ENCODE measurements at places on chromosomes 5 and 9.
A peak's percentile ranks its signal among the peaks of the same experiment; 100 is the strongest.

GRCh38 chr9:89418474-89418845, 79.5 kb downstream of the SEMA4D start:
- no peak for DNase-seq

- no peak for DNase-seq
Measured at GRCh38 chr9:87069690-87070089, 122.4 kb upstream of the GAS1 start.

GRCh38 chr5:159799701-159800100, 116.6 kb upstream of the ADRA1B start:
- no peak for DNase-seq

DNA sequence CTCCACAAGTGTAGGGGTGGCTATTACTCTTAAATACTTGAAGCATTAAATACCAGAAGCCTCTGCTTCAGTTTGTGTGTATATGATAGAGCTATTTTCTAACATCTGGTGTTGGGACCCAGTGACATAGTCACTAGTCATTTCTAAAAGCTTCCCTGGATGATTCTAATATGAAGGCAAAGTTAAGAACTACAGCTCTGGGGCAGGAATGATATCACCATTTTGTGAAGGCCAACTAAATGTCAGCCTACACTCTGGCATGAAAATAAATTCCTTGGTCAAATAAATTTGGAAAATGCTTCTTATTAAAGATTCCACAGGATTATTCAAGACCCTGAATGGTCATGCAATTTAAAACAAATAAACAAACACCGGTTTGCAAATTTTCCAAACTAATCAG, 197.7 kb downstream of the PLK2 start:
- DNase-seq, result no peak

- DNase-seq, result no peak
Measured at GRCh38 chr5:17992291-17992690, 358.0 kb downstream of the TAF11L14 start.

GRCh38 chr5:68251386-68251785, 35.8 kb downstream of the PIK3R1 start:
- peak; percentile 40 for DNase-seq

DNA sequence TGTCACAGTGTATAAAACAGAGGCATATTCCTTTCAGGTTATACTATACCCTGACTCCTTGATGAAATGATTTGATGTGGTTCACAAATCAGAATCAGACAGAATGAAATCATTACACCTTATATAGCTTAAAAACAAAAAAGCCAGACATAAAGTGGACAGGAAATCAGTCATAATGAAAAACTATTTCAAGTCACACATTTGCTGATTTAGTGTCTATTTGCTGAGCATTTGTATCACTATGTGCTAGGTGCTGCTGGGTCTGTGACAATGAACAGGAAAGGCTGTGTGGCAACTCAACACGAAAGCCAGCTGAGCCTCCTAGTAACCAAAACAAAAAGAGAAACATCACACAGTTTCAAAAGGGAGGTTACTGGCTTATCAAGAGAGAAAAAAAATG, 194.0 kb downstream of the EFNA5 start:
- no peak for DNase-seq

DNA sequence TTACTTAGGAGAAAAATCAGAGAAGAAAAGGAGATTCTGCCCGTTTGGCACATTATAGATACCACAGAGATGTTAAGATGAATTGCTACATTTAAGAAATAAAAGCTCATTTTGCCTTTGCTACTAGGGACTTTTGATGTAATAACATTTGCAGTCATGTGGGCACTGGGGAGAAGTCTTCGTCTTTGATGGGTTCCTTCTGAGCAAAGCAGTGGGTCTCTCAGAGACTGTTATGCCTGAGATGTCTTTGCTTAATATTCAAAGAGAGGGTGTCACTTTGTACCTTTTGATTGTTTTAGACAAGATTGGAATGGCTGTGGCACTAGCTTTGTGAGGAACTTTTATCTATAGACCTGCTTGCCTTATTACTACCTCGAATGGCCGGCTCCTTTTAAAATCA, 25.0 kb downstream of the SLC25A25 start:
- no peak for DNase-seq

DNA sequence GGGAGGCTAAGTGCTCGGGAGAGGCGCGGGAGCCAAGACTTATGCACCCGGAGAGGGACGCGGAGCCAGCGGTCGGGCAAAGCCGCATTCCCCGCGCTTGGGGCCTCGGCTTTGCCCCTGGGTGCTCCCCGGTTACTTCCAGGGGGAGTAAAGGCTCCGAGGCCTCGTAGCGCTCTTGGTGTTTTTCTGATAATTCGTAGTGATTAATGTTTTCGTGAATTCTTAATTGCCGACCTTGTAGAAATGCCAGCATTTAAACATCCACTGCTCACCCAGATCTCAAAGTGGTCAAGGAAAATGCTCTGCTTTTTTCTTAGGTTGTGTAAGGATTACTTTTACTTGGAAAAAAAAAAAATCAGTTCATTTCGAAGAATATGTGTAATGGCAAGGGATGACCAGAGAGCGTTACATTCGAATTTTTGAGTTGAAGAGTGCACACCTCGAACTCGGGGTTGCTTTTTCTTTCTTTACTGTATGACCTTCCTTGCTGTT, 654 bp upstream of the TUT7 start:
- peak; percentile 23 for DNase-seq

DNA sequence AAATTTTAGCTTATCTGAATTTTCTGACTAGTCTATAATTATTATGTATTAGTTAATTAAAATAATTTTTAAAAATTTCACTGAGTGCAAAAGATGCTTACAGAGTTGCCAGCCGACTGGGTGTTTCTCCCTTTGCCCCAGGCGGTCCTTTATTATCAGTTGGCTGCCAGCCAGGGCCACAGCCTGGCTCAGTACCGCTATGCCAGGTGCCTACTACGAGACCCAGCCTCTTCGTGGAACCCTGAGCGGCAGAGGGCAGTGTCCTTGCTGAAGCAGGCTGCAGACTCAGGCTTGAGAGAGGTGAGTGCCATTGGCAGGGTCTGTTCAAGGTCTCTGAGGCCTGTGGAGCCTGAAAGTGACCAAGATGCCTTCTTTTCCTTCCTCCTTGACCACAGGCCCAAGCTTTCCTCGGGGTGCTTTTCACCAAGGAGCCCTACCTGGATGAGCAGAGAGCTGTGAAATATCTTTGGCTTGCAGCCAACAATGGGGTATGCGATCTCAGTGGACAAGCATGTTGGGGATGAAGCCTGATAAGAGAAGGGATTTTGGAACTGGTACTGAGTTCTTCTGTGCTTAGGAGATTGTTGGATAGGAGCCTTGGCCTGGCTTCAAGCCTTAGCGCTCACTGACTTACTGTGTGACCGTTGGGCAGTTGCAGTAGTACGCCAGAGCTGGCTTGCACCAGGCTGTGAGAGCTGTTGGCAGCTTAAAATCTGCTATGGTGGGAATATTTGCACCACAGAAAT, 10.6 kb downstream of the DELE1 start:
- no peak for DNase-seq

DNA sequence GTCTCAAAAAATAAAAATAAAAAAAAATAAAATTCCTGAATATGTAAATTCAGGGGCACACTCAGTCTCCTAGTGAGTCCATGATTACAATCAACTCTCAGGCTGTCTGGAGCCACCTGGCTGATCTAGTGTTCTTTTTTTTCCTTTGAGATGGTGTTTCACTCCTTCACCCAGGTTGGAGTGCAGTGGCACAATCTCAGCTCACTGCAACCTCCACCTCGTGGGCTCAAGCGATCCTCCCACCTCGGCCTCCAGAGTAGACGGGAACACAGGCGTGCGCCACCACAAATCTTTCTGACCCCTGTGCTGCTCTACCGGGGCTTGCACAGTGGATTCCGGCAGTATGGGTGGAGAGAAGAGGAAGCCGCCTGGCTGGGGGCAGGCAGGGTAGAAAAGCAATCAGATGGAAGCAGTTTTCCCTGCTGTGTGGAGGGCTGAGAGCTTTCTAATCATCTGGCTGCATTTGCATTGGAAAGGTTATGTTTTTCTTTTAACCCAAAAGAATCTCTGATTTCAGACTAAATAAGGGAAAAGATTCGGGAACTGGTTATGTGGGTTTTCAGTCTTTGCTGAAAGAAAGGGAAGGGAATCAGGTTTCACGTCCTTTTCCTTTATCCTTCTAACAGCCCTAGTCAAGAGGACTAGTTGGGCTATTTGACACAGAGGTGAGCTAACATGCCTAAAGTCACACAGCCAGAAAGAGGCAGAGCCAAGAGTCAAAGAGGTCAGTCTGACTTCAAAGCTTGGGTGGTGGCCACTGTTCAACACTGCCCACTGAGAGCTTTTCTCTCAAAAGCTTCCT, 26.3 kb upstream of the CORO2A start:
- no peak for DNase-seq

DNA sequence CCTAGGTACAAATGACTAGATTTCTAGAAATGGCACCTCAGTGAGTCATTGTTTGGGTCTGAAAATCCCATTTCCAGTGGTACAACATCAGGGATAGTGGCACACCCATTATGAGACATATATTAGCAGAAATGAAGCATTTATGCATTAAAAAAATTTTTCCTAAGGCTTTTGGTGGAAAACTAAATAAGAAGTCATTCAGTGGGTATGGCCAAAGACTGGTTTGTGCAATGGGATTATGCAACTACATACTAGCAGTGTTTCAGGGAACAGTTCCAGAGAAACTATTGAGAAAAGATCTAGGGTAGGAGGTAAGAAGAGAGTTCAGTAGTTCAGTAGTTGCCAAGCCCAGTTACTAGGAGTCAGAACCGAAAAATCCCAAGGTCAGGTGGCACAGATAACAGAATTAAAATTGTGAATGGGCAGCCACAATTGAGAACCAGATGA, 106.5 kb upstream of the HAPLN1 start:
- DNase-seq, result peak; percentile 53

All from RWPE1 (cell line).